T follicular helper cell (primary cell): ENCODE measurements at places on chromosomes 13 and 19.

- DNase-seq, result no peak
Observed at GRCh38 chr13:48633700-48634099, 20.0 kb upstream of the CYSLTR2 start.

- no peak for DNase-seq
Observed at GRCh38 chr19:28196101-28196500, 1016.9 kb downstream of the UQCRFS1 start.

GRCh38 chr19:51549533-51550324, 18.3 kb upstream of the SIGLEC6 start:
- DNase-seq, result no peak

GRCh38 chr13:48593536-48593935, 60.2 kb upstream of the CYSLTR2 start:
- no peak for DNase-seq

GRCh38 chr19:24140099-24140498, 53.1 kb downstream of the ZNF254 start:
- DNase-seq, result no peak

DNA sequence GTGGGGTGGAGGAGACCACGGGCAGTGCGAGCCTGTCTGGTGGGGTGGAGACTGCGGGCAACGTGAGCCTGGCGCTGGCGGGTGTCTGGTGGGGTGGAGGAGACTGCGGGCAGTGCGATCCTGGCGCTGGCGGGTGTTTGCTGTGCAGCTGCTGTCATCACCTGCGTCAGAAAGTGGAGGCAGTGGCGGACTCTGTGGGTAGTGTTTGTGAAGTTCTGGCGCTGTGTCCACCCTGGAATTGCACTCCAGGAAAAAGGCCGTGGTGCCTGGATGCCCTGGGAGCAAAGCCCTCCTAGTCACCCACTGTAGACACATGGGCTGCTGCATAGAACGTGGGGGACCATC, 6.2 kb downstream of the TEX29 start:
- no peak for DNase-seq
